ENCODE measurements at places on chromosomes 2 and 18.

GRCh38 chr18:7830468-7830867, 263.4 kb downstream of the PTPRM start:
- DNase-seq, result peak; percentile 15

DNA sequence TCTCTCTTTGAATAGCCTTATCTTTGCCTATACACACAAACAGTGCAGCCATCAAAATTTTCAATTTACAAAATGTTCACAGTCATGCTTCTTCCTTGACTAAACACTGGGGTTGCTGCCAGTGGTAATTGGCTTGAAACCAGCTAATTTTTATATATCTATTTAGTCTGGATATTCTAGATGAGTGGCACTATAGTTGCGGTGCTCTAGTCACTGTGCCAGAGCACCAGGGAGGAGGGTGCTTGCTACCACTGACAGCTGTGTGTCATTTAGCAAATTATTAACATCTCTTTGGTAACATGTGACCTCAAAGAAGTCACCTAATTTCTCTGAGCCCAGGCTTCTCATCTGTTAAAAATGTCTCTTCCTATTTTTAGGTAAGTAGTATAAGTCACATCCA, 130.4 kb downstream of the MEIS1 start:
- DNase-seq, result peak; percentile 55

DNA sequence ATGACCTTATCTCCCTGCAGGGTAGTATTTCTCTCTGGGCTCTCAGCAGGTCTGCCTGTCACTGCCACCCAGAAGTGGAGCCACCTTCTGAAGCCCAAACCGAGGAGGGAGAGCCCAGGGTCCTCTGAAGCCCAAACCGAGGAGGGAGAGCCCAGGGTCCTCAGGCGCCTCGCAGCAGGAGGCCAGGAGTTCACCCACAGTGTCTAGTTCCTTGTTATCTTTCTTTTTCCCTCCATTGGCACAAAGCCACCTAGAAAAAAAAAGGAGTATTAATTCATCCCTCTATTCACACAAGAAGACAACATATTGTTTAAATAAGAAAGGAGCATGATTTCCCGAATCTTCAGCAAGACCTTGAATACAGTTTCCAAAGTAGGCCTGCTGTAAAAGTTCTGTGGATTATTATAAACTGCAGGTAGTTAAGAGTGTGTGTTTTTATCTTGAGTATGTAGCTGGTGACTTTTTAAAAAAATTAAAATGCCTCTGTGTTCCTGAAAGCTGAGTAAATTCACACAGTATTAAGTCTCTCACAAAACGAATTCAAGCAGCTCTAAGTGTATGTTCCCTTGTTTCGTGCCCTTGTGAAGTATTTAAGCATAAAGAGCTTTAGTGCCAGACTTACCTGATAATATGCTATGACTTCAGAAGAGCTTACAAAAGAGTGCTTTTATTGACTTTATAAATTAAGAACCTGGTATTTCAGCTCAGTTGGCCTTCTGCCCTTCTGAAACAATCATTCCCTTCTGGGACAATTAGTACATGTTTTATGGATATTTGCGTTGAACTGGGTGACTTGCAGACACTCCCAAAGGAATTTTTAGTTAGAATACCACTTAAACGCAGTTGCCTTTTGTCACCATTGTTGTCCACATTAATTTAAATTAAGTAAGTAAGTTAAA, 11.7 kb upstream of the GRHL1 start:
- no peak for DNase-seq

DNA sequence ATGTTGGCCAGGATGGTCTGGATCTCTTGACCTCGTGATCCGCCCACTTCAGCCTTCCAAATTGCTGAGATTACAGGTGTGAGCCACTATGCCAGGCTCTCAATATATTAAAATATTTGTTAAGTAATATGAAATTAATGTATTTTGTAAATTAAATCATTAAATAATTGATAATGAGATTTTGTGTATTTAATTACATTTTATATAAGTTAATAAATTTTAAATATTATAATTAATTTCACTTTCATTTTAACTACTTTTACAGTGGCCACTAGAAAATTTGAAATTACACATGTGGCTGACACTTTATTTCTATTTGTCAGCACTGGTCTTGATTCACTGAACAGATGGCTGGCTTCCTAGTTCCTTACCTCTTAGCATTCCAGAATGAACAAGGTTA, 102.6 kb downstream of the DPP10 start:
- DNase-seq, result no peak

DNA sequence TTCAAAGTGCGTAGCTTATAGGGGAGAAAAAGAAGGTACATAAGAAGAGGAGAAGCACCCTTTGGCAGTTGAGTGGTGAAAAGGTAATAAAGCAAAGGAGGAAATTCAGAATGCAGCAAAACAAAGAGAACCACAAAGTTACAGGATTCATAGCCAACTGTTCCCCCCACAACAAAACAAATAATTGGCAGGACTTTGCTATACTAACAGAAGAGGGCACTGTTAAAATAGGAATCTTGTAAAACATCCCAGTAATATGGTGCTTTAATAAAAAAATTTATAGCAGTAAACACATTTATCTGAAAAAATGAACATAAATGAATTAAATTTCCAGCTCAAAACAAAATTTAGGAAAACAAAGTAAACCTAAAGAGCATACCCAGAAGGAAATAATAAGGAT, 42.3 kb downstream of the R3HDM1 start:
- DNase-seq, result no peak

DNA sequence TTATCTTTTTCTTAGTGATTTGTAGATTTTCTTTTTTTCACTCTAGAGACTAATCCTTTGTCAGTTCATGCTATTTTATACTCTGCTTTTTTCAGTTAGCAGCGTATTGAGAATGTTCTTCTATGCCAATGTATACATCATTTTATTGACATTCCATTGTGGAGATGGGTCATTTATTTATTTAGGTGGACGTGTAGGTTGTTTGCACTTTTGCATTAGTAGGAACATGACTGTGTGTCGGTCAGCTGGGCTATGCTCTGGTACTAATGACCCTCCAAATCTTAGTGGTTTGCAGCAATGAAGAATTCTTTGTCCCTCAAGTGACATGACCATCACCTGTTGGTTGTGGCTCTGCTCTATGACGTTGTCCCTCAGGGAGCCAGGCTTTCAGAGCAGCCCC, 33.6 kb downstream of the HPCAL1 start:
- no peak for DNase-seq

- peak; percentile 5 for DNase-seq
Measured at GRCh38 chr2:166361351-166362153, 14.2 kb downstream of the SCN9A start.

DNA sequence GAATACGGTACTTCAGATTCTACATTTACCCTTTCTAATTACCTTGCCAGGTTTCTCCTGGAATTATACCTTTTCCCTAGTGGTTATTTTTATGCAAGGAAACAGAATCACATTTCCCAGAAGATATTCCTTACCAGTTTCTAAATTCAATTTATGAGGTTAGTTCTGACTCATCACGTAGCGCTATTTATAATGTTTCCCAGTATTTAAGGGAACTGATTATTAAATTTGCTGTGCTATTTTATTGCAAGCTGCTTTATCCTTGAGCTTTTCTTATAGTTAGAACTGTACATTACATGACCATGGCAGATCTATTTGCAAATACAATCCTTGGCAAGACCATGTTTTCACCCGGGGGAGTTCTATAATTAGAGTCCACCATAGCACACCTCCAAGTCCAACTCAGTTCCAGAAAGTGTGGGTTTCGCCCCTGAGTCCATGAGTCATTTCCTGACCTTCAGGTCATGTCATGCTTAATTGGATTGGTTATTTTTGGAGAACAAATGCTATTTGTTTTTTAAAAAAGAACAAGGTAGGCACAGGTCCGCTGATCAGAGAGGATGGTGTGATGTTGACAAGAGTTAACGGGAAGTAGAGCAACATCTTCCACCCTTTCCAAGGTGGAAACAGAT, 126.6 kb downstream of the ZNF532 start:
- no peak for DNase-seq

Measured in NCI-H2081 (cell line).